ENCODE measurements at places on chromosomes 4 and X. TPM values are rescaled to one million over a fixed set of nuclear protein-coding genes. Genes with fewer than 3 reads are reported as not detected.

DNA sequence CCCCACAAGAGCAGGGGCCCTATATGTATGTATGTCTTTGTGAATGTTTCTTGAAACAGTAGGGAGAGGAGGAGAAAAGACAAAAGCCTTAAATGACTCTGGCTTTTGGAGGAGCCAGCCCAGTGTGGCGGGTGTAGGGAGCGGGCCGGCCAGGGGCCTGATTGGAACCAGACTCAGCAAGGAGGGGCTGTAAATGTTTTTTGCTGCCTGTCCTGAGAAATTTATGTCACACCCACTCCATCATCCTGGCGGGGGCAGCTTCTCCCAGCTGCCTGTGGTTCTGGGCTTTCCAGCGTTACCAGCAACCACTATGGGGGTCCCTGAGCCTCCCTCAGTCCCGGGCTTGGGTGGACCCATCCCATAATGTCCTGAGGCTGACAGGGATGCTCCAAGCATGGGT, 130.8 kb downstream of the PJA1 start:
- no peak for DNase-seq

DNA sequence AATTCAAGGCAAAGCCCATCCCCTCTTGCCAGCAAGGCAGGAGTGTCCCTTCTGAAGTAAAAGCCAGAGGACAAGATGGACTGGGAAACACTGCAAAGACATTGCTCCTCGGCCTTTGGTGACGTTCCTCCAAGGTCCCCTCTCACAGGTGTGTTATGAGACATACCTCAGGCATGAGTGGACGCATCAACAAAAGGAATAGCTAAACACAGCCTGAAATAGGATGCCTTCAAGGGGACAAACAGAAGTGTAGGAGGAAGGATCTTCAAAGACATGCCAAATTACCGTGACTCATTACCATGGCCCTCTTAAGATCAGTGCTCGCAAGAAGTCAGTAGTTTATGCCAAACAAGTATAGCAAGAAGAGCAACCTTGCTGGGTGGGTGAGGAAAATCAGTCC, 6.0 kb upstream of the IDS start:
- no peak for DNase-seq

GRCh38 chrX:131975851-131976250, 47.3 kb upstream of the STK26 start:
- DNase-seq, result no peak

Gene NALF2
- total RNA-seq, result 0.19 TPM

- DNase-seq, result no peak
Measured at GRCh38 chr4:148044089-148044911, 312.4 kb downstream of the ARHGAP10 start.

Gene SMIM31
- total RNA-seq, result not detected

DNA sequence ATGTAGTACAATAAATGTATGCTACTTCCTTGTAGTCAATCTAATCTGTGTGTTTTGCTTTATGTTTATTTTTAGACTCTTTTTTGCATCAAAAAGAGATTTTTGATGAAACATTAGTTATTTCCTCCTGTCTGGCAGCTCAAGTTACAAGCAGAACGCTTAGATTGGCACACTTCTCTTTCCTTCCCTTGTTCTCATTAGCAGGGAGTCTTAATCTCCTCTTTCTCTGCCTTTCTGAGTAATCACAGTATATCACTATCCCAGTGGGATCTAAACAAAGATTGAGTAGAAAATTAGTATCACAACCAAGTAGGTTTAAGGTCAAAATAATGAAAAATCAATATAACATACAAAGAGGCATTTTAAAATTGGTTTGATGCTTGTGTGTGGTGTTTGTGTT, 1192.6 kb downstream of the C4orf33 start:
- no peak for DNase-seq

- DNase-seq, result no peak
Measured at GRCh38 chrX:53188763-53189162, 36.2 kb downstream of the KDM5C start.

DNA sequence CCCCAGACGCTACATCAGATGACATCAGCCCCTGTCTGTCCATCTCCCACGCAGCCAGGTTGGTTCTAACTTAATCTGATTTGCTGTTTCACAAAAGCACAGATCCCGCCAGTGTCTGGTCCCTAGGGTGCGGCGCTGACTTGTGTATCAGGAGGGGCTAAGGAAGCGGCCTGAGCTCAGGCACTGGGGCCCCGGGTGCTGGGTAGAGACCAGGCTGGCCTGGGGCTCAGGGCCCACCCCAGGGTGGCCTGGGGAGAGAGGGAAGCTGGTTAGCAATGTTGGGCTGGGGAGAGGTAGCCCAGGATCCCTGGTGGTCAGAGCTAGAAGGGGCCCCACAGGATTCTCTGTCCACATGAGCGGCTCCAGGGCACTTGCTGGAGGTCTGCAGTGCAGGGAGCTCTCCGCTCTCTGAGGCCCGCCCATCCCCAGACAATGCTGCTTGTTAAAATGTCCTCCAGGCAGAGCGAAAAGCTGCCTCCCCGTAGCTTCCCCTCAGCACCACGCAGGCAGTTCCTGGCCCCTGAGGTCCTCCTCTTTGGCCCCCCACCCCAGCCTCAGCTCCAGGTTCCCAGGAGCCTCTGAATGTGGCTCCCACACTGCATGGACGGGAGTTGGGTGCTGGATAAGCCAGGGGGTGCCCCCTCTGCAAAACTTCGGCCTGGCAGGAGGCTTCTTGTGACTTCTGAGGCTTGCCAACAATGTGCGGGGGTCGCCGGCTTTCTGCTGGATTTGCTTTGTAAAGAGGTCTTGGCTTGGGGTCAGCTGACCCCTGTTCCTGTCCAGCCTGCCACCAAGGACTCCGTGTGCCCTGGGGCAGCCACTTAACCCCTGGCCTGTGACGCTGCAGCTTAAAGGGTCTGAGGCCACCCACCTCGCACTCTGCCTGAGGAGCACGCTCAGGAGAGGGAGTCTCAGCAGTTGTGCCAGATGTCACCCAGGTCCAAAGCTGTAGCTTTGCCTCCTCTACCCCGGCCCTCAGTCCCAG, 112.9 kb downstream of the CPZ start:
- DNase-seq, result no peak

Gene NR0B1
- not detected for total RNA-seq

DNA sequence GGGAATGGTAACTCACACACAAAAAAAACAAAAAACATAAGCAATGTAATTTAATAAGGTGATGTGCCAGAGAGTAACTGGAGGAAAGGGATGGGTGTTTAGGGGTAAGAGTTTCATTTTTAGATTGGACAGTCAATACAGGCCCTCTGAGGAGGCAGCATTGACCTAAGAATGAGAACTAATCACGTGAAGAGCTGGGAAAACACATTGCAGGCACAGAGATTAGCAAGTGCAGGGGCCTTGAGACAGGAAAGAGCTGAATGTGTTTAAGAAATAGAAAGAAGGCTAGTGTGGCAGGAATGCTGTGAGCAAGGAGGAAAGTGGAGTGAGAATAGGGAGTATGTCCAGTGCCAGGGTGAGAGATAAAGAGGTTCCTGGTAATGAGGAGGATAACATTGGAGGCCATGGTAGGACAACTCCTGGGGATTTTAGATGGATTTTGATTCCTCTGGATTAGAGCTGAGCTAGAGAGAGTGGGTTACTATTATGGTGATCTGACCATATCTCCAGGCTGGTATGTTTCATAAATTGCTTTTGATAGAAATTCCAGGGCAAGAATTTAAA, 17.6 kb downstream of the PDLIM5 start:
- DNase-seq, result no peak

DNA sequence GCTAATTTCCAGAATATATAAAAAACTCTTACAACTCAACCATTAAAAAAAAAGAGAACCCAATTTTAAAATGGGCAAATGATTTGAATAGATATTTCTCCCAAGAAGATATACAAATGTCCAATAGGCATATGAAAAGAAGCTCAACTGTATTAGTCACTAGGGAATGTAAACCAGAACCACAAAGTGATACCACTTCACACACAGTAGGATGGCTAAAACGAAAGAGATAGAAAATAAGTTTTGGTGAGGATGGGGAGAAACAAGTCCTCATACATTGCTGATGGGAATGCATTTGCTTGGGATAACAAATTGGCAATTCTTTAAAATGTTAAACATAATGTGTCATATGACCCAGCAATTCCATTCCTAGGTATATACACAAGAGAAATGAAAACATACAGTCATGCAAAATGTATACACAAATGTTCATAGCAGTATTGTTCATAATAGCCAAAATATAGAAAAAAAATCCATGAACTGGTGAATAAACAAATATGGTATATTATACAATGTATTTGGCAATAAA, 5.7 kb downstream of the TCEAL3 start:
- no peak for DNase-seq

Gene FABP2
- total RNA-seq, result not detected
